Jurkat, Clone E6-1 (cell line): ENCODE measurements at places on chromosomes 3 and 15.

GRCh38 chr15:46848704-46849103, 868.6 kb upstream of the SEMA6D start:
- DNase-seq: no peak

DNA sequence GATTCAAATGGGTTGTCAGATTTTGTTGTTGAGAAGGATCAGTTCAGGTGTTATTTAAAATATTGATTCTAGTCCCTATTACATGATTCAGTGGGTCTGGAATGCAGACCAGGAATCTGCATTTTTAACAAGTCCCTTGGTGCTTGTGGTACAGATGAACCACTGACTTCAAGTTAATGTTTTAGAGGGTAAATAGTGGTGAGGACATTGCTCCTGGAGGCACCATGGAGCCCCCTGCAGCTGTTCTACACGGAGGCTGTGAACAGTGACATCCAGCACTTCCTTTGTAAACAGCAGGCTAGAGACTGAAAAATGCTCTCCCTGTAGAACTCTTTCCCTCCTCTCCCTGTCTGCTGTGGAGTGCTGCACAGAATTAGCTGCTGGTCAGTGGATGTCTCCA, 4.8 kb upstream of the FSIP1 start:
- no peak for DNase-seq

DNA sequence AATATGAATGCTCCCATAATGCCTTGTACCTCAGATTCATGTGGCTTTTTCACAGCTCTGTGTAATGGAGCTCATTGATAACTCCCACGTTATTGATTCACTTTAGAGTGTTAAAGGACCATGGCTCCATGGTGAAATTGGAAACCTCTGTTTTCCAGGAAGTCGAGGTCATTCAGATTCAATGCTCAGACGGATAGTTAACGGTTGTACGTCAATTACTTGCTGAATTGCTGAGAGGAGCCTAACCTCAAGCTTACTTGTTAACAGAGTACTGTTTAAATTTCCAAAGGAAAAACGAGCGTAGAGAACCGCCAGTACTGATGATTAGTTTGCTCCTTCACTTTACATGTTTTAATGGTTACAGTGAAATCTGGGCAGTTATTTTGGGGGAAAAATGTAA, 11.1 kb downstream of the ABHD17C start:
- DNase-seq: no peak

DNA sequence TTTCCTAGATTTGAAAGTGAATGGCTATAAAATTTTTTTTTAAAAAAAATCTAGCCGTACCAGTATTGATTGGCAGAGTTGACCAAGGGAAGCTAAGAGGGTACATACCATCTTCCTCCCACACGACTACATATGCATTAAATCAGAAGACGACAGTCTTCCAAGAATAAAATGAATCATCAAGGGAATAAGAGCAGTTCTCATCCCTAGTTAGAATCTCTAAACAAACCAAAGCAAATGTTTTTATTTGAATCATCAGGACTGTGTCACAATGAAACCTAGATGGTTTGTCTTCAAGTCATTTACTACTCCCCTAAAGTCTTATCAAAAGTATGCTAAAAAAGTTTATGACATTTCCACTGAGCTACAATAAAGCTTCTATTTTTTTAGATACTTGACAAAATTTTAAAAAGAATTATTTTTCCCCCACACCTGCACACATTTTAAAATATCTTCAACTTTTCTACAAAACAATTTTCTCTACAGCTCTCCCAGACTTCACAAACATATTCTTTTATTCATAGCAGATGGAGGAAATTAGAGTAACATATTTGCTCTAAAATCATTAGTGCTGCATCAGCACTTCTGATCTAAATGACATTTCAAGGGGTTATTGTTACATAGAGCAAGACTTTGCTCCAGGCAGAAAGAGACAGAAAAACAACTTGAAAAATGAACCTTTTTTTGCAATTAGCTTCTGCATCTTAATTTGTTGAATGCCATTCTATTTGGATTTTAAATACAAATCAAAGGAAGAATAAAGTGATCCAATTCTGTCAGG, 547.1 kb downstream of the FHIT start:
- no peak for DNase-seq

- no peak for DNase-seq
Observed at GRCh38 chr15:70160267-70160666, 62.5 kb upstream of the TLE3 start.

- DNase-seq: no peak
Observed at GRCh38 chr3:130354430-130354829, 9.0 kb downstream of the COL6A5 start.

- no peak for DNase-seq
Observed at GRCh38 chr3:2837910-2838309, 272.3 kb downstream of the IL5RA start.

DNA sequence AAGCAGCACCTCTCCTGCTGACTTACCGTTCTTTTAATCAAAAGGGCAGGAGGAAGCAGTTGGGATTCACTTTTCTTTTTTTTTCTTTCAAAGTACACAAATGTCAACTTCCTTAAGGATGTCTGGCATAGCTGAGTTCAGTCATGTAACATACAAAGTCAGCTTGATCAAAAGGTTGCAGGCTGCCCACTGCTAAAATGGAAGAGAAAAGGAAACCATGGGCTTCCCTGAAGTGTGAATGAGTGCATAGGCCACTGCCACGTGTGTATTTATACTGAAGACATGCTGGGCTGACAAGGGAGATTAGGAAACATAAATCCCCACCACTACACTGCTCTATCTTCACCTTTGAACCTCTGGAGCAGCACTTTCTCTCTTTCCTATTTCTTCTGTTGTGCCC, 312.5 kb downstream of the TIGIT start:
- no peak for DNase-seq

- no peak for DNase-seq
Observed at GRCh38 chr3:139173372-139174108, 128.8 kb upstream of the PRR23C start.

GRCh38 chr3:11588338-11588737, 55.4 kb downstream of the VGLL4 start:
- DNase-seq: no peak

DNA sequence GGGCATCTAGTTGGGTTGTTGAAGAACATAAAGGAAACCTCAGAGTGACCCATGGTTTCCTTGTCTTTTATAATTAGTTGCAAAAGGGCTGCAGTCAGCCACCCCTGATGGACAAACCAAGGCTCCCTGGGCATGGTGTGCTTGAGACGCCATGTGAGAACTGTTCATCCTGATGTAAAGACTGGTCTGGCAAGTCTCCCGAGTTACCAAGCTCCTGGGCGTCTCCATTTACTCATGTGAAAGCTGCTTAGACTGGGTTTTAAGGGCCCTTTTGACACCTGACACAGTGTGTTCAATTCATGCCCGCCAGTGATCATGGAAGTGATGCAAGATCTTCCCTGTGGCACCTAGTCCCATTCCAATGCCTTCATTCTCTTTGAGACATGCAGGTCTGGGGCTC, 49.4 kb downstream of the GRK7 start:
- DNase-seq: no peak

DNA sequence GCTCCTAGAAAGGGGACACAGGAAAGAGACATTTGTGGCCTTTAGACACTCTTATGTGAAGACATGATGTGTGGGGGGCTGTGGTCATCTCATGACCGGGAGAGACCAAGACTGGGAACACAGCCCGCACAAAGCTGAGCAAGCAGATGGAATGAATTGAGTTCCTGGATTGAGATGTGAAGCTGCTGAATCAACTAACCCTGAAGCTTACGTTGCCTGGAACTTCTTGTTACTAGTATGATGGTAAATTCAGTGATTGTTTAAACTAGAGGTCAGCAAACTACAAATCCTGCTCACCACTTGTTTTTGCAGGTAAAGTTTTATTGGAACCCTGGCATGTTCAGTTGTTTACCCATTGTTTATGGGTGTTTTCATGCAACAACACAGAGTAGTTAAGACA, 83.4 kb upstream of the BHLHE40 start:
- DNase-seq: no peak

DNA sequence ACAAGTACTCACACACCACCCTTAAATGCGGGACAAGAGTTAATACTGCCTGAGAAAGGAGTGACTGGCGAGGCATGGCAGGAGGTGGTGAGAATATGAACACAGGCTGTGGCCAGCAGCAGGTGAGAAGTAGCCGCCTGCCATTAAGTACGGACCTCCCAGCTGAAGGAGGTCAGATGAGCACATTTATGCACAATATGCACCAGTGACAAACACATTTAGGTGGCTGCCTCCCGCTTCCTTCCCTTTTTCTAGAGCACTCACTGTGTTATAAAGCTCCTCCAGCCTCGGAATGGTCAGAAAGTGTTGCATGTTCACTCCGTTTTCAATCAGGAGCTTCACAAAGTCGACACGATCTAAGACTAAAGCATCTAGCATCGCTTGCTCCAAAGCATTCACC, 52.4 kb downstream of the TRPM1 start:
- DNase-seq: no peak

- DNase-seq: no peak
Observed at GRCh38 chr3:42984701-42985100, 5.6 kb downstream of the GASK1A start.

- DNase-seq: no peak
Observed at GRCh38 chr3:108106031-108106430, 15.2 kb upstream of the CD47 start.

GRCh38 chr3:127786353-127787070, 35.8 kb downstream of the MGLL start:
- no peak for DNase-seq

DNA sequence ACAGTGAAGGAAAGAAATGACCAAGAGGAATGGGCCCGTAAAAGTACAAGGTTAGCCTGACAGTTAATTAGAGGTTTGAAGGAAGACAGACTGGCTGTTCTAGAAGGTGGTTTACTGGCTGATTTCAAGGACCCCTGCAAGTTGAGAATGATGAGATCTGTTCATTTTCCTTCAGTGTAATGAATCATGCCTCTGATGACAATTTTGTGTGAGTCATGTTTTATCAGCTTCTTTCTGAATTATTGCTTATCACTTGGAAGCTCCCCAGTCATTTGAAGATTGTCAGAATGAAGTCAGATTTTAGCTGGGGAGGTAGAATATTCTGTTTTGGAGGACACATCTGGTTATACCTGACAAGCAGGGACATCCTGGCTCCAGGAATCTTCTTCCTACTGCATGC, 50.6 kb downstream of the DRD3 start:
- no peak for DNase-seq

- DNase-seq: no peak
Observed at GRCh38 chr3:41241161-41241560, 41.9 kb downstream of the CTNNB1 start.

DNA sequence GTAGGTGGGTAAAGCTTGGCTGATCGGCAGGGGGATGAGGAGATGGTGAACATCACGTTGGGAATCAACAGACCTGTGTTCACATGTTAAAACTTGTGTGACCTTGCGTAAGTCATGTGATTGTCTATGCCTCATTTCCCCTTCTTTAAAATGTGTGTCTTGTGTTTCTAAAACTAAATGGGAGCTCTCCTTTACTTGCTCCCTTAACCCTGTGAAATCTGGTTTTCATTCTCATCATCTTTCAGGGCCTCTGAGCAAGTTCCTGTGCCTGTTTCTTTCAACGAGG, 29.7 kb upstream of the IREB2 start:
- no peak for DNase-seq

- DNase-seq: no peak
Observed at GRCh38 chr3:44993471-44994205, 17.6 kb downstream of the EXOSC7 start.

DNA sequence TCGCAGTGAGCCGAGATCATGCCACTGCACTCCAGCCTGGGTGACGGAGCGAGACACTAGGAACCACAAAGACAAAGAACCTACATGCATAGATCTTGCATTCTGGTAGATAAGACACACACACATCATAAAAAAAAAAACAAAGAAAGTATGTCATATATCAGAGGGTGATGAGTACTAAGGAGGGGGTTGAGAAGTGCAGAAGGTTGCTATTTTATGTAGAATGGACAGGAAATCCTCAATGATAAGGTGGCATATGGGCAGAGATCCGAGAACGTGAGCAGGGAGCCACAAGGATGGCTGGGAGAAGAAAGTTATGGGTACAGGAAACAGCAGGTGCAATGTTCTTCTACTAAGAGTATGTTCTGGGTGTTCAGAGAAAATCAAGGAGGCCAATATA, 118.8 kb downstream of the MEX3B start:
- DNase-seq: no peak
